ENCODE measurements at places on chromosomes 2 and 18.

- DNase-seq, result no peak
Observed at GRCh38 chr2:101748000-101748399, 50.5 kb downstream of the MAP4K4 start.

DNA sequence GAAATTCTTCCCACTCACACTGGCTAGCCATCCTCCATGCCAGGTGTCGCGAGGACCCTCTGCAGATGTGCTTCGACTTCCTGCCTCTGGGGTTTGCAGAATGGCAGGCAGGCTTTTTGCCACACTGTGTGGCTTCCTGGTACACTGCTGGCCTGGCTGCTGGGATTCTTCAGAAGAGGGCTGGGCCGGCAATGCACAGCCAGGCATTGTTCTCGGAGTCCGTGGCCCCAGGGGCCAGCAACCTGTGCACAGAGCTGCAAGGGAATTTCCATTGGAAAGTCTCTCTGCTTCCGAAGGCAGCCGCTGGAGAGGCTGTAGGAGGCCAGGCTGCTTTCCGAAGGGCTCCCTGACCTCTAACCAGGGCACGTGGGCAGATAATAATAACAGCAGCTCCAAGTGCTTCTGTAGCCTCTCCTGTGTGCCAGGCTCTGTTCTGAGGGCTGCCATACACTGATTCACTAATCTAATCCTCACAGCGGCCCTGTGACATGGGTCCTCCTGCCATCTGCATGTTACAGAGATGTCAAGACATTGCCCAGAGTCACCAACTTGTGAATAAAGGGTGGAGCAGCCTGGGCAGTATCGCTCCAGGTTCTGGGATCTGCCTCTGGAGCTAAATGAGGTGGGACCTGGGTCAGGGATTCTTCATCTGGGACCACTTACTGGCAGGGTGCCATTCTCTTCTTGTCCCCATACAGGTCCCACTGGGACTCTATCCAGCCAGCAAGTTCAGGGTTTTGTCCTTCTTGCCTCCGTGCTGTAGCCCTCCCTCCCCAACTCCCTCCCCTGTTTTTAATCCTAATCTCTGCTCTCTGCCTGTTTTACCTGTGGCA is 5.0 kb downstream of the LDLRAD4 start:
- no peak for DNase-seq

- DNase-seq, result no peak
Observed at GRCh38 chr2:139850254-139850890, 1070.2 kb upstream of the NXPH2 start.

GRCh38 chr2:207481924-207482323 is 47.8 kb upstream of the CREB1 start:
- DNase-seq, result no peak

- DNase-seq, result no peak
Observed at GRCh38 chr18:34097312-34097711, 127.4 kb downstream of the NOL4 start.

- DNase-seq, result no peak
Observed at GRCh38 chr2:6986301-6986911, 69.2 kb downstream of the RNF144A start.

- no peak for DNase-seq
Observed at GRCh38 chr2:116754381-116755101, 1060.0 kb upstream of the DDX18 start.

- DNase-seq, result no peak
Observed at GRCh38 chr2:234690569-234691213, 193.8 kb upstream of the ARL4C start.

- no peak for DNase-seq
Observed at GRCh38 chr2:120439637-120440384, 93.9 kb downstream of the INHBB start.

DNA sequence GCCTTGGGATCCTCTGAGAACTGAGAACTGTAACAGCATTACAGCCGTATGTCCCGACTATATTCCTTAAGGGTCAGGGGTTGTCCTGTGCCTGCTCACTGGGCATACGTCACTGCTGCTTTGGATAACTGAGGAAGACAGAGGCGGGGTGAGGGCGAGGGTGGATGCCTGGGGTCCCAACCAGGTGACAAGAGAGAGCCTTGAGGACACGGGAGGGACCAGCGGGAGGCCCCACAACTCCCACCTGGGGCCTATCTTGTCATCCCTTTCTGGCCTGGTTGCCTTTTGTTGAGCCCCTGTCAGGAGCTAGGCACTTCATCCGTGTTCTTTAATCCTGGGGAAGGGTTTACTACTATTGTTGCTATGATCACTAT is 28.8 kb downstream of the INPP5D start:
- no peak for DNase-seq

DNA sequence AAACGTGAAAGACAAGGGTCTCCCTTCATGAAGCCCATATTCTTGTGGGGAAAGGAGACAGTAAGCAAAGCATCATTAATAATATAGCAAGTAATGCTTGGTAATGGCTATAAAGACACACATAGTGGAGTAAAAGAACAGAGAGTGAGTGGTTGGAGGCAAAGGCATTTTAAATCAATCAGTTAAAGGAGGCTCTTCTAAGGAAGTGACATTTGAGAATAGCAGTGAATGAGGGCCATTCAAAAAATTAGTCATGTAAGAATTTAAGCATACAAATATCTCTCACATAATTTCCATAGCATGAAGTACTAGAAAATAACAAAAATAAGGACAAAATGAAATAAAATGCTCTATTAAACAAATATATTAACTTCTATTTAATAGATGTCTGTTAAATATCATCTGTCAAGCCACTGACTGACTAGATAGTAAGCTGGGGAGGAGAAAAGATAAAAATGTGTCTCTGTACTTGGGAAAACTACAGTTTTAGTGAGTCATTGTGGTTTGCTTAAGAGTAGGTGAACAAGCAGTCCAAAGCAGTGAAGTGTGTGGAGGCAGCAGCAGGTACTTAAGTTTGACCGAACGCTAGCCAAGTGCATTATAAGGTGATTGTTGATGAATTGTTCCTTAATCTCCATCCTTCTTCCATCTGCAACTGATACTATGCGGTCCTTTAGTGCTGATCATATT is 160.1 kb downstream of the PARD3B start:
- DNase-seq, result no peak

GRCh38 chr18:48027401-48027963 is 97.0 kb upstream of the SMAD2 start:
- DNase-seq, result no peak

- no peak for DNase-seq
Observed at GRCh38 chr18:52499016-52499415, 159.0 kb downstream of the DCC start.

DNA sequence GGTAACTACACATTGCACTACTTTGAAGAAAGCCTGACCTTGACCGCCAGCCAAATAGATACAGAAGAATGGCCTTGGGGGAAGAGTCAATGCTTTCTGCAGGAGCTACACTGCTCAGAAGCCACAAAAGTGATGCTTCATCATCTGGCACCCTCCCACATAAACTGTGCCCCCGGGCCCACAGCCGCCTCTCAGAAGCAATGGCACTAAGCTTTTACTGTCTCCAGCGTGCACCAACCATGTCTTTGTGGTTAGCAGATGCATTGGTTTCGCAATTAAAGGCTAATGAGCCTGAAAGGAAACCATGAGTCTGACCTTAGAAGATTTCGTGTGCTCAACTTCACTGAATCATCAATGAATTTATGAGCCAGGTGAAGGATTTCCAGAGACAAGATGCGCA is 209.4 kb upstream of the TRIB2 start:
- peak; percentile 69 for DNase-seq

GRCh38 chr2:239275847-239276831 is 124.7 kb downstream of the HDAC4 start:
- no peak for DNase-seq

- DNase-seq, result no peak
Observed at GRCh38 chr2:22995576-22995975, 389.4 kb upstream of the KLHL29 start.

GRCh38 chr2:58266211-58266610 is 25.1 kb upstream of the FANCL start:
- no peak for DNase-seq

- no peak for DNase-seq
Observed at GRCh38 chr2:134367213-134367612, 113.3 kb downstream of the MGAT5 start.

DNA sequence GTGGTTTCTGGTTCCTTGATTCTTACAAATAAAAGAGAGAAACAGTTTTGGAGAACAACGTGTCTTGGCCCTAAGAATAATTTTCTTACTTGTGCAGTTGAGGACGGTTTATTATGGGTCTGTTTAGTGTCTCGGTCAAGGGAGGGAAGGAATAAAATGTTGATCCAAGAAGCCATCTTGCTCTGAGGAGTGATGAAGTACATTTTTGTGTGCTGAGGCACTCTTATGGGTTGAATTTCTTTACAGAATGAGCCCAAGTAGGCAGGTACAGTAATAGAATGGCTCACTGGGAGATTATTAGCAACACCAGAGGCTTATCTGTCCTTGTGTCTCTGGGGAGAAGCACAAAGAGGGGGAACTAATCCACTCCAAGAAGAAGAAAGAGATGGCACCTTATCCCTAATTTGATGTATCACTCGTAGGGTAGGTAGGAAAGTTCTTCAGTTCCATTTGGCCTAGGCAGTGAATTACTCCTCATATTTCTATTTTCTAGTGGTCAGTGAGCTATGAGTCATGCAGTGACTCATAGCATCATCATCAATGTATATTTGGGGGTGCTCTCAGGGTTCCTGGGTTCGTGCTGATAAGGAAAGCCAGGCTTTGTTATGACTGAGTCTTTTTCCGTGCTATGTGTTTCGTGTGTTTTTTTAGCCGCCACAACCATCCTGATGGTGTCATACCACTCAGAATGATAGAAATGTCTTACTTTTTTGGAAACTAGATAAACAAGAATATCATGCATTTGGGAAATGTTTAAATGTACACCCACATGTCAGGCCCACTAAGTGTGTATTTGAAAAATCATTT is 250.1 kb upstream of the CTAGE1 start:
- no peak for DNase-seq

GRCh38 chr2:133167223-133167622 is 401.0 kb downstream of the NCKAP5 start:
- DNase-seq, result no peak
